Right hindlimb (tissue), 1 donor: ENCODE measurements at places on chromosomes 4 and X.

DNA sequence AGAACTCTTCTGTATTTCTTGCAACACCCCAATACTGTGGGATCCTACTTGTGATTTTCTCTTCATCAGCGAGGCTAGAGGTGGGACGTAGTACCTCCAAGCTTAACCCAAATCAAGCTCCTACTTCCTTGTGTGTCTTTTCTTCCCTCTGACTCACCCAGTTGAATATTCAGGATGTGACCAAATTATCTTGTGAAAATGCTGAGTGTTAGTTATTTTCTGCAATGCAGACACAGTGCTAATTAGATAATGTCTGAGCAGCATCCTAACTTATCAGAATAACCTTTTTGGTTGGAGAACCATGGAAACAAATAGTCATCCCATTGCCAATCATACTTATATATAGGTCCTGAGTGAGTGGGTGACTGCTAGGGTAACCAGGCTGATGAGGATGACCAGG, 2.4 kb downstream of the MEPE start:
- no peak for DNase-seq

DNA sequence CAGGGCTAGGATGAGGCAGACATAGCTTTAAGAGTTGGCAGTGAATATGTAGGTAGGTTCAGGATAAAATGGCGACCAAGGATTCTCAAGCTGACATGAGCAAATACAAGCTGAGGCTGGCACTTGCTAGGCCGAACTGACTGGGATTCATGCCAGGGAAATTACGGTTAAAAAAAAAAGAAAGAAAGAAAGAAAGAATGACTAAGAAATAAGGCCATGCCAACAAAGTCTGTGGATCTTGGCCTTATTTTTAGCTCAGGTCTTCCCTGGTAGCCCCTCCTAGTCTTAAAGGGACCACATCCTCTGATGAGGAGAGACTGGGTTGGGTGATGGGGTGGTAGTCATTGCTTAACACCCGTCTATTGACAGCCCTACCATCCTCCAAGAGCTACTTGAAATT, 64.4 kb upstream of the KLHL13 start:
- DNase-seq, result no peak

GRCh38 chr4:140653718-140654494, 85.1 kb upstream of the UCP1 start:
- no peak for DNase-seq

GRCh38 chr4:97496298-97496873, 646.9 kb downstream of the STPG2 start:
- no peak for DNase-seq

DNA sequence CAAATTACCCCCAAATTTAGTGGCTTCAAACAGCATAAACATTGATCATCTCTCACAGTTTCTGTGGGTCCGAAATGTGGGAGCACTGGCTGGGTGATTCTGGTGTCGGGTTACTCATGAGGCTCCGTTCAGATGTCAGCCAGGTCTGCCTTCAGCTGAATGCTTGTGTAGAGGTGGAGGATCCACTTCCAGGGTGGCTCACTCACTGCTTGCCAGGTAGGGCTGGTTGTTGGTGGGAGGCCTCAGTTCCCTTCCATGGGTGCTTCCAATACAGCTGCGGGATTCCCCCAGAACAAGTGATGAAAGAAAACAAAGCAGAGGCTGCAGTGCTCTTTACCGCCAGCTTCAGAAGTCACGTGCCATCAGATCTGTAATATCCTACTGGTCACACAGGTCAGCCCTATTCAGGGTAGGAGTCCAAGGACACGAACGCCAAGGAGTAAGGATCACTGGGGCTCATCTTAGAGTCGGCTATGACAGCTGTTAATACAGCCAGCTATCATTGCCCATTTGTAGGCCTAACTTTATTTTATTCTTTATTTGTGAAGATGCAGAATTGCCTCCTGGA, 1.1 kb upstream of the SMIM43 start:
- no peak for DNase-seq

DNA sequence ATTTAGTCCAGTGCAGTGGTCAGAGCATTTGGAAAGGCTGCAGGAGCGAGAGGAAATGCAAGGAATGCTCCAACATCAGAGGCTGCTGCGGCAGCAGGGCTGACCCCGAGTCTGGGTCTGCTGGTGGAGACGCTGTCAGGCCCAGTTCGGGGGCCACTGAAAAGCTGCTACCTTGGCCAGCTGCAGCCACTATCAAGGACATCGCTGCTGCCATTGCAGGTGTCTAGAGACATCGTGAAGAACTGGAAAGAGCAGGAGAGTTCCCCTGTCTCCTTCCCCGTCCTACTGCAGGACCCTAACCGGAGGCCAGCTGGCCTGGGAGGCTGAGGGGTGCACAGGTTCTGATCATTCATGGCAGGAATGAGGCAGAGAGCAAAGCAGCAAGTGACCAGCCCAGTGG, 29.5 kb upstream of the GPR78 start:
- DNase-seq, result no peak

DNA sequence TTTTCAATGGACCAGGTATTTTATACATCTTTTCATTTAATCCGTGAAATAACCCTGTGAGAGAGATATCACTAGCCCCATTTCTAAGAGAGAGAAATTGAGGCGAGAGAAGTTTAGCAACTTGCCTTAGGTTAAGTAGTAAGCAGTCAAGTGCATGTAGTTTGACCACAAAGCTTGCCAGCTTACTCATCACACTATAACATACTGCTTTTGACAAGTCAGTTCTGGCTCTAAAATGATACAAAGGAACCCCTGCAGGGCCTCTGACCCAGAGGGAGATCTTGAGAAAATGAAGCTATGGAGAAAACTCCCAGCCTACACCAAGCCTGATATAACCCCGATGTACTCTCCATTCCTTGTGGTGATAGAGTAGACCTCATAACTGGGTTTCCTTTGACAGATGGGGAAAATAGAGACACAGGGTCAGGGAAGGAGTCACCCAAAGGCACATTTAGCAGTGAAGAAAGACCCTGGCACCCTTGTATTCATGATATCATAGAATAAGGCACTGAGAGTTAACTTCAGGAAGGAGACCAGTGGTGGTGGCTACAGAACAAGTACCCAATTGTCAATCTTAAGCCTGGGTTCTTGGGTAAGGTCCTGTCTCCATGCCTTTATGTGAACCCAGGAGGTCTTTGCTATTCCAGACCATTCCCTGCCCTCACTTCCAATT, 60.2 kb upstream of the MSN start:
- DNase-seq, result no peak

- no peak for DNase-seq
These were observed 781.1 kb downstream of the RAB28 start for GRCh38 chr4:12703036-12703435.

- DNase-seq, result no peak
These were observed 249.2 kb upstream of the RPS6KA3 start for GRCh38 chrX:20515841-20516461.

GRCh38 chrX:80432441-80432840, 12.2 kb downstream of the TENT5D start:
- no peak for DNase-seq

DNA sequence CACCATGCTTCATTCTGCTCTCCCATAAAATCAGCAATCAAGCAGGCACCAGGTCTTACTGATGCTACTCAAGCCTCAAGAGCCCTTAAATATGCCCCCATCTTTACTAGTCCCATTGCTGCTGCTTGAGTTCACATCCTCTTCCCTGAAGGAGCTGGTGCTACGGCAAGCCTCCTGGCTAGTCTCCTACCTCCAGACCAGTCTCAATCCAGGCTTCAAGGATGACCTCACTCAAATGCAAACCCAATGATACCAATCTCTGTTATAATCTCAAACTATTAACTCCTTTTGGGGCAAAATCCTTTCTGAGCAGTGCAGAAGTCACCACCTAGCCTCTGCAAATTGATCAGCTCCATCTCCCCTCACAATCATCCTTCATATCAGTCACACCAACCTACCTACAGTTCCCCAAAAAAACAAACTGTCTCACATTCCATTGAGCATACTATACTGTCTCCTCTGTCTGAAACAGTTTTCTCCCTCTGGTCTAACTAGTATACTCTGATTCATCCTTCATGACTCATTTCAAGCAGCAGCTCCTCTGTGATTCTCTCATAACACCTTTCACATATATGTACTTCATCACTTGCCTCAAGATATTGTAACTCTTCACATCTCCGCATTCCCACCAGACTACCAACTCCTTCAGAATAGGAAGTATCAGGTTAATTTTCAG, 30.0 kb downstream of the PAPSS1 start:
- DNase-seq, result no peak

DNA sequence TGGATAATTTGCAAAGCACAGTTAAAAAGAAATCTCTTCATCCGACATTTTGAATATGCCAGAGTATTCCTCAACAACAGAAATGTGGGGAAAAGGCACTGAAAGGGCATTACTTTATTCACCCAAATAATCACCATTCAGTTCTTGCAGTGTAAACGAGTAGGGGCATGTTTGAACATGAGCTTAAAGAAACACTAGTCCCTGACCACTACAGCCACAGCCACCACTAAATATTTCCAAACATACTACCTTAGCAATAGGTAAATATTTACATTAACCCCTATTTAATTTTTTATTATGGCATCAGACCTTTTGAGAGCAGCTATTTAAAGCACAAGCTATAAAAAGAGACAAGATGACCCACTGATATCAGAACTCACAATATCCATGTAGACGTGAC, 27.6 kb downstream of the MCF2 start:
- DNase-seq, result no peak

- no peak for DNase-seq
These were observed 30.8 kb downstream of the NOP14 start for GRCh38 chr4:2932321-2932950.

- DNase-seq, result no peak
These were observed 92.2 kb upstream of the PGRMC2 start for GRCh38 chr4:128379860-128380259.

DNA sequence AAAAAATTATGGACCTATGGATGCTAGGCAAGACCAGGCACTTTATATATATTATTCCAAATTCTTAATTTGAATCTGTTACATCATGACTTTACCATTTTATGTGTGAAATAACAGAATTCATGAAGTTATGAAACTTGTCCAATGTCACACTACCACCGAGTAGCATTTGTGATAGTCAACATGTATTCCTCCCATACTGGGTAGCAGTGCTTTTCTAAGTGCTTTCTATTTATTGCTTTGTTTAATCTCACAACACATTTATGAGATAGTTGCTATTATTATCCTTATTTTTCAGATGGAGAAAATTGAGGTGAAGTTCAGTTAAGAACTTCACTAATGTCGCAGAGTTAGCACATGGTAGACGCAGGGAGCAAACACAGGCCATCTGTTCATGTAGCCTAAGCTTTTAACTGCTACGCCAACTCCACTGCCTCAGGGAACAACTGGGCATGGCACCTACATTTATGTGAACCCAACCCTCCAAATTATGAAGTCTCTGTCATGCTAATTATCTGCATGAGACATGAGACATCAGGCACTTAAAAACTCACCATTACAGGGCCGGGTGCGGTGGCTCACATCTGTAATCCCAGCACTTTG, 20.8 kb downstream of the GUCY1A1 start:
- DNase-seq, result no peak

GRCh38 chrX:148530464-148531077, 30.2 kb downstream of the AFF2 start:
- DNase-seq, result no peak

GRCh38 chr4:106021737-106022410, 126.6 kb downstream of the NPNT start:
- DNase-seq, result no peak

GRCh38 chrX:85897362-85898126, 149.8 kb downstream of the CHM start:
- no peak for DNase-seq

- no peak for DNase-seq
These were observed 327.4 kb downstream of the RPA4 start for GRCh38 chrX:97211070-97211469.

GRCh38 chr4:28062562-28062961, 1201.9 kb downstream of the STIM2 start:
- no peak for DNase-seq

DNA sequence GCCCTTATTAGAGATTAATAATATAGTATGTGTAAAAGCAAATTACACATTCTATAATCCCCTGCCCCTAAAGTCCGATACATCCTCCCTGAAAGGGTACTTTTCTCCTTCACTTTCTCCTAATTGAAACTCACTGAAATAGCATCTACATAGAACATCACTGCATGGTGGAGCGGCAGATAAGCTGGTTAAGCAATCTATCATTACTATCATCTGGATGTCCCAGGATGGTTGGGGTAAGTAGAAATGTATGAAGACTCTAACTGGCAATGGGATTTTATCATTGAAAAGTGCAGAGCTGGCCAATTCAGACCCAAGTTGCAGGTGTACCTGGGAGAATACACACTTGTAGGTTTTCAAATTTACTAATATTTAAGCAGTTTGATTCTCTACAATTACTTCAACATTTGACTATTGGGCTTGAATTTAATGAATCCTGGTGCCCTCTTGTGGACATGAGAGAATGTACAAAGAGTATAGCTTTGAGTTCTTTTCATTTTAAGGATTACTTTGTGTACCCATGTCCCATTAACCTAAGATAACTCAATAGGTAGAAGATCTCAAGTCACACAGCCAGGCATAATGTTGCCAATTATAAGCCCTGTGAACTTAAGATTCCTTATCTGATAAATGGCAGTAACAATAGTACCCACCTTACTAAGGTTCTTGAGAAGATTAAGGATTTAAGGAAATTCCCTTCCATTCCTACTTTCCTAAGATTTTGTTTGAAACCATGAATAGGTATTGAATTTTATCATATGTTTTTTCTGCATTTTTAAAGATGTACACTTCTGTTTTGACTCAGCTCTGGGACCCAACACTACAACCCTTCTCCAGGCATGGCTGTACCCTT, 69.8 kb downstream of the SHROOM3 start:
- DNase-seq, result no peak

- DNase-seq, result no peak
These were observed 174.8 kb downstream of the ENOX2 start for GRCh38 chrX:130728208-130728607.
